ENCODE measurements at places on chromosomes 16 and 17.
A peak's percentile ranks its signal among the peaks of the same experiment; 100 is the strongest.

GRCh38 chr16:61812251-61812650 lies 224.0 kb downstream of the CDH8 start:
- DNase-seq = no peak

DNA sequence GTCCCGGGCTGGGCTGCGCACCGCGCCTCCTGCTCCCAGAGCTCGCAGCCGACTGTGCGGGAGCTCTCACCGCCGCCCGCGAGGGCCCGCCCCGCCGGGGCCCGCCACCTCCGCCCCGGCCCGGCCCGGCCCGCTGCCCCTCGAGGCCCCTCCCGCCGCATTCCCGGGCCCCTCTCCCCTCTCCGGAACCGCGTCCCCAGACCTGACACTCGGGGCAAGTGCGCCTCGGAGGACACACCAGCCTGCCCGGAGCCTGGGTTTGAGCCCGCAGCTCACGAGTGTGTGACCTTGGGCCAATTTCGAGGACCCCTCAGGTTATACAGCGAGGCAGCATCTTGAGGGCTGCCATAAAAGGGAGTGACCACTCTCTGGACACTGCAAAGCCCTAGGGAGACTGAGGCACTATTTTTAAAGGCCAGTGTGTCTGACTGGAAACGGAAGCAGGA lies 2.0 kb upstream of the GRIN2C start:
- DNase-seq = no peak

DNA sequence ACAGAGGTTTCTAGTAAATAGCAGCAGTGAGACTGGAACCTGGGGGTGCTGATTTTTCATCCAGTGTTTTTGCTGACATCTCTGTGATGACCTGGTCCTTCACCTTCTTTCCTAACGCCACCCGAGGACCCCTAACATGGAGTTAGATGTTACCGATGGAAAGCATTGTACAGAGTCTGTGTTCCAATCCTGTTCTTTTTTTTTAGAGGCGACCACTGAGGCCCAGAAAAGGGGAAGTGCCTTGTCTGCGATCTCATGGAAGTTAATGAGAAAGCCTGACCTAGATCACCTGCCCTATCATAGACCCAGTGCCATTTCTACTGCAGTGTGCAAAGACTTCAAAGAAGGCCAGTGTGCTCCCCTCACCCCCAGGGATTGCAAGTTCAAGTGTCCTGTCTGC lies 362.5 kb downstream of the CA10 start:
- no peak for DNase-seq

GRCh38 chr17:29578626-29579485 lies 10.4 kb downstream of the TP53I13 start:
- DNase-seq = no peak

GRCh38 chr17:45146890-45147580 lies 1.2 kb upstream of the HEXIM1 start:
- DNase-seq = peak; percentile 67

DNA sequence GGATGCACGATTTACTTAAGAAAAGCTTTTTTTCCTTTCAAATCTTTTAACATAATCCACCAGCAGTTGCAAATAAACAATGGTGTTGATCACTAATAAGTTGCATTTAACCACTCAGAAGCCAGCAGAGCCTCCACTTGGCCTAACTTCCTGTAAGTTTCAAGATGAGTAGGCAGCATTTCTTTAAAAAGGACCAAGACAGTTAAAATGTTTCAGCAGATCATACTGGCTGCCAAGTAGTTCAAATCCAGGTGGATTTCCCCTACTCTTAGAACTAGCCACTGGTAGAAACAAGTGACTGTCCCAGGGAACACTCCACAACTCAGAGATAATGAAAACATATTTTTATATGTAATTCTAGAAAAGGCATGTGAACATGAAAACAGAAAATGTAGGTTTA lies 17.0 kb upstream of the RFFL start:
- no peak for DNase-seq

GRCh38 chr16:81127051-81127450 lies 30.9 kb upstream of the GCSH start:
- DNase-seq = no peak

GRCh38 chr17:50270435-50271362 lies 3.6 kb upstream of the TMEM92 start:
- no peak for DNase-seq
